ENCODE measurements at places on chromosomes 2 and 18.

- no peak for DNase-seq
Observed at GRCh38 chr2:160362541-160362940, 131.1 kb downstream of the RBMS1 start.

- DNase-seq, result no peak
Observed at GRCh38 chr2:47072728-47073191, 82.3 kb downstream of the STPG4 start.

- no peak for DNase-seq
Observed at GRCh38 chr18:55227771-55228170, 268.5 kb upstream of the CCDC68 start.

DNA sequence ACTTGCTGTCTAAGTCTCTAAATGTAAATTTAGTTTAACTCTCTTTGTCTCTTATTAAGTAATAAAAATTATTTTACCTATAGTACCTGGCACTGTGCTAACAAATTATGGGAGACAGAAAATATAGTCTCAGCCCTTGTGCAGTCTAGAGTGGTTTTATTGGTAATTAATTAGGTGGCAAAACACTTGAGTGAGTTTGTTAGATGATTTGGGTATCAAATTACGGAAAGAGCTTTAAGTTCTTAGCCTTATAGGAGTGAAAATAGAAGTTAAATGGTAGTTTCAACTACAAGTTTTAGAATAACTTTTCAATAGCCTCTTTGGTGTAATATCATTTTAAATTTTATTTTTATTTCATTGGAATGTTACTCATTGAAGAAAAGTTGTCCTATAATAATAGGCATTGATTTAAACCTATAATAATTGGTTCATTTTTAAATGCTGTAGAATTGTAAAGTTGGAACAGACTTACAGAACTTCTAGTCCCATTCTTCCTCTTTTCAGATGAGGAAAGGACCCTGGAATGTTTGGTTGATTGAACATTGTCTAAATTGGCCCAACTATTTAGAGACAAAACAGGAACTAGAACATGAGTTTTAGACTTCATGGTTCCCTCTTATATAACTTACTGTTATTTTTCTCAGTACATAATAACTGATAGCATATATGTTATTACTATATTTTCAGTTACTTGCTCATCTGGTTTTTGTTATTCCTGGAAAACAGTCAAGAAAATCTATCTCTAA is 10.2 kb upstream of the HTR2B start:
- DNase-seq, result no peak

DNA sequence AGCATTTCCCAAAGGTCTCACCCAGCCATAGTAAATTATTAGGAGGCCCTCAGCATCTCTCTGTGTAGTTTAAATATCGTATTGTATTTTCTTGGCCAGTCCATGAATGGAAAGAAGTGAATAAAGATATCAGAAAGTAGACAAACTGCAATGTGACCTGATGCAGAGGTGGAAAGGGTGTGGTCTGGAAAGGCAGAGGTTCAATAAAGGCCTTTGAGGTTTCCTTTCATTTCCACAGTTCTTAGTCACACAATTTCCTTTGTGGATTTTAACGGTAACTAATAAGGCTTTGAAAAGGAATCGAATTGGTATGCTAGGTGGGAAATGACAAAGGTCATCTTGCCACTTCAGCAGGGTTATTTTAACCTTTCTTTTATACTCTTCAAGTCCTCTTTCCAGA is 20.1 kb upstream of the WIPF1 start:
- DNase-seq, result no peak
